ENCODE measurements at places on chromosomes 4 and X. TPM values are rescaled to one million over a fixed set of nuclear protein-coding genes. Genes with fewer than 3 reads are reported as not detected.

SHISA3 gene
- total RNA-seq, result 15.0 TPM

XAGE3 gene
- not detected for total RNA-seq

ALG13 gene
- 43.3 TPM for total RNA-seq

DCAF4L1 gene
- not detected for total RNA-seq

All from thoracic aorta (tissue), 2 donors.